ENCODE measurements at places on chromosomes 5 and 9.

GRCh38 chr5:92081958-92082712 is 699.0 kb upstream of the ARRDC3 start:
- DNase-seq: no peak

DNA sequence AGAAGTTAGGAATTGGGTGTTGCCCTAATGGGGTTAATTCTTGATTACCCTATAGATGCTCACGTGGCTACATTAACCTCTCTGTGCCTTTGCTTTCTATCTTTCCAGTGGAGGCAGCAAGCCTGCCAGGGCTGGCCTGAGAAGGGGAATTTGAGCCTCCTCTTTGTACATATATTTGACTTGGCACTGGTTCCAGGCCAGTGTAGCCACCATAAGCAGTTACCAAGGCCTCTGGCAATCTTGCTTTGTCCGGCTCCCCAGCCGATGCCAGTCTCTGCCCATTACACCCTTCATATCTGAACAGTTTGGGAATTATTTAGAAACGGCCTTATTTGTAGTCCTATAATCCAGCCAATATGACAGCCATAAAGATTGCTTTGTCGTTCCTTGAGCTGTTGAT is 58.6 kb upstream of the PPARGC1B start:
- no peak for DNase-seq

DNA sequence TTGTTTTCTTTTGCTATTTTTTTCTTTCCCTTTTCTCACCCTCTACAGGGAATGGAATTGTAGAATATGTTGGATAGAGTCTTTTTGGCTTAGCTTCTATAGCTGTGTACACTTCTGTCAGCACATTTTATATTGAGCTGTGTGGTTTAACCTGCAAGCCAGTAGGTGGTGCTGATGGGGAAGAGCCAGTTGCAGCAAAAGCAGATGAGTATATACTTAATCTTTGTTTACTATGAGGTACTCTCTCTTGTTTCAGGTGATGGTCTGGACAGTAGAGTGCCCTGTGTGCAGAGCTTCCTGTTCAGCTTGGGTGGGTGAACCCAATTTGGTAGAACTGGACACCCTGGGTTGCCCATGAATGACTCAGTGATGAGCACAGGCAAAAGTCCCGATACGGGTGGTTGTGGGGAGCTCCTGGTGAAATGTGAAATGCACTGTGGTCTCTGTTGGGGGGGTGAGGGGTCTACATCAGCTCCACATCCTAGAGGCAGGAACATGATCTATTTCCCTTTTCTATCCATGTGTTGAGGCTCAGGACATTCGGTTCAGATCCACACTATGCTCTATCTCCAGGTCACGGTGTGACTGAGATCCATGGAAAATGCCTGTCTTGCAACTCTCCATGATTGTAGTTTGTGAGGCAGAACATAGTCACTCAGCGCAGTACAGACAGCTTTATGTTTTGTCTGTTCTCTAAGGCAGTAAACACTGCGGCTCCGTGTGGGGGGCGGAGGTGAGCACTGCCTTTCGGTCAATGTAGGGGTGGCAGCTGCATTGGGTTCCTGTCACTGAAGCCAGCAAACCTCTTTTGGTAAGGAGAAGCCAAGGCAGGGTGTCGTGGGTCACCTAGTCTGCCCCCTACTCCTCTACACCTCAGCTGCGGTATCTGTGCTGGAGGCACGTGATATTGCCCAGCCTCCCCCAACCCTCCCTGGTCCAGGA is 353.2 kb downstream of the PRR16 start:
- DNase-seq: no peak

GRCh38 chr5:171578049-171578828 is 158.8 kb downstream of the FGF18 start:
- DNase-seq: no peak

DNA sequence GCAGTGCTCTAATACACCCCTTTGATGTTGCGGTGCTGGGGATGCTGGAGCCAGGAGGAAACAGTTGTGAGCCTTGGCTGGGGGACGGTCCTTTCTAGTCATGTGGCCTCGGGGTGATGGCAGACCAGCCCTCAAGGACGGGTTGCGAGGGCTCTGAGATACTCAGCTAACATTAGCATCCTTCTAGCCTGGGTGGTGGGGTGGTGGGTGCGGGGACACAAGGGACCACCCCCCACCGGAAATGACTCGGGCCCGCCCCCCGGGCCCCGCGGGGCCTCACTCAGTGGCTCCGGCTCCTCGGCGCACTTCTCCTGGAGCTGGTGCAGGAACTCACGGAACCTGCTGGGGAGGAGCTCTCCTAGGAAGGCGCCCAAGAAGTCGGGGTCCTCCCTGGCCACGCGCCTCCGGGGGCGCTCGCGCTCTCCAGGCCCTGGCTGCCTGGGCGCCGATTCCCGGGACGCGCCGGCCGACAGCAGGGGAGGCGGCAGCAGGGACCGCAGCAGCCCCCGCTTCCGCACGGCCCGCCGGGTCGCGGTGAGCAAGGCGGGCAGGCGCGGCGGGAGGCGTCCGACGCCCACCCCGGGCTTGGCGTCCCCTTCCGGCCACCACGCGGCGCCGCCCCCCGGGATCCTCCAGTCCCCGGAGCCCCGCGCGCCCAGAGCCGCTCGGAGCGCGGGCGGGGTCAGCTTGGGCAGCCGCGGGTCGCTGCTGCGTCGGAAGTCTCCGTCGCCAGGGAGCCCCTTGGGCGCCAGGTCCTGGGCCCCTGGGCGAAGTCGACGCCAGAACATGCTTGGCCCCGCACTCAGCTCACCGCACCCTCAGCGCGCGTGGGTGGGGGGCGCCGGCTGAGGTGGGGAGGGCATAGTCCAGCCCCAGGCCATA is 873 bp downstream of the C9orf50 start:
- DNase-seq: peak; percentile 69

GRCh38 chr5:79510638-79511037 is 3.3 kb downstream of the HOMER1 start:
- DNase-seq: no peak

- DNase-seq: no peak
These were observed 41.5 kb downstream of the TTLL11 start for GRCh38 chr9:122051351-122052321.

- DNase-seq: no peak
These were observed 210.5 kb downstream of the ELAVL2 start for GRCh38 chr9:23615569-23615968.

DNA sequence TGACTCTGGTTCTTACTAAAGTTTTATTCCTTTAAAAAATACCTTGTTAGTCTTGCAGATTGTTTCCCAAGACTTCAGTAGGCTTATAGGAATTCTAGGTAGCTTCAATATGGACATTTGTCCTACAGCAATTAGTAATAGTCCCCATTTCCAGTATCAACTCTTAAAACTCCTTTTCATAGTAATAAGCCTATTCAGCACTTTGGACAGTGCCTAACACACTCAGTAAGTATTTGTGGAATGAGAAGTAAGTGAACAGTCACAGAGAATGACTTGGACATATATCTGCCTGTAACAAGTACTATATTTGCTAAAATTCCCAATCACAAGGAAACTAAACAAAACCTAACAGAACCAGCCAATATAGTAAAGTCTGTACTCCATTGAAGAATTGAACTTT is 1291.8 kb upstream of the DMAC1 start:
- no peak for DNase-seq

DNA sequence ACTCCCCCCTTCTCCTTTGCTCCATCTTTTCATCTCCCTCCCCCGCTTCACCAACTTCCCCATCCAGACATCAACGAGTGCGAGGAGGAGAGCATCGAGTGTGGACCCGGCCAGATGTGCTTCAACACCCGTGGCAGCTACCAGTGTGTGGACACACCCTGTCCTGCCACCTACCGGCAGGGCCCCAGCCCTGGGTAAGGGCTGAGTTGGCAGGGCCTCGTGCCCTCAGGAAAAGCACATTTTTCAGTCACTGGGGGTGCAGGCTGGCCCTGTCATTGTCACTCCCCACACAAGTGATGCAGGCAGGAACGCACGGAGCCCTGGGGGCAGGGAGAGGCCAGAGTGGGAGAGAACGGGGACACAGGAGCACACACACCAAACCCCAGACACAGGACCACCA is 12.4 kb upstream of the ASS1 start:
- DNase-seq: no peak

DNA sequence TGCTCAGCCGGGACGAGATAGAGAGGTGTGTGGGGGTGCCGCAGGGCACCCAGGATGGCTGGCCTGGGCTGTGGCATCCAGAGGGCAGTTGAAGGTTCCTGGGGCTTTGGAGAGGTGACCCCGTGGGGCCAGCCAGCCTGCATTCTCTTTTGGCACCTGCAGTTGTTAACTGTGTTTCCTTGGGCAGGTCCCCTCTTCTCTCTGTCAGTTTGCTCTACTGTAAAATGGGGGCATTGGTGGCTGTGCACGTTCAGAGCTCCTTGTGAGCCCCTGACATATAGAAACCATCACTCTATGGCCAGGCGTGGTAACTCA is 8.5 kb downstream of the ZDHHC12 start:
- no peak for DNase-seq

GRCh38 chr5:10663489-10664179 is 97.4 kb downstream of the DAP start:
- no peak for DNase-seq

- no peak for DNase-seq
These were observed 140.0 kb downstream of the PBX3 start for GRCh38 chr9:125887172-125887571.

- DNase-seq: no peak
These were observed 47.7 kb downstream of the RXRA start for GRCh38 chr9:134373953-134374300.

DNA sequence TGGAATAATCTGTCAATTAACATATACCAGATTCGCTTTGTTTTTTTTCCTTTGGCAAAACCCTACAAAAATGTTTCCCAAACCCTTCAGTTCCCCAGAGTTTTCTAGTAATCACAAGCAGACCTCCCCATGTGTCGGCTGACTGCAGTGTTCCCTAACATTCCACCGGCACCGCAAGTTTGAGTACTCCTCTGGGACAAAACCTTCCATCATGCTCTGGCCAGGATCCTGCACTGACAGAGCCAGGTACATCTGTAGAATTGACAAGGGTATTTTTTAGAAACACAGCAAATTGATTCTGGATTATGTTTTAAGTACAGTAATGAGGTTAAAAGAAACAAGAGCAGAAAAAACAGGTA is 174.7 kb downstream of the GAS1 start:
- no peak for DNase-seq

DNA sequence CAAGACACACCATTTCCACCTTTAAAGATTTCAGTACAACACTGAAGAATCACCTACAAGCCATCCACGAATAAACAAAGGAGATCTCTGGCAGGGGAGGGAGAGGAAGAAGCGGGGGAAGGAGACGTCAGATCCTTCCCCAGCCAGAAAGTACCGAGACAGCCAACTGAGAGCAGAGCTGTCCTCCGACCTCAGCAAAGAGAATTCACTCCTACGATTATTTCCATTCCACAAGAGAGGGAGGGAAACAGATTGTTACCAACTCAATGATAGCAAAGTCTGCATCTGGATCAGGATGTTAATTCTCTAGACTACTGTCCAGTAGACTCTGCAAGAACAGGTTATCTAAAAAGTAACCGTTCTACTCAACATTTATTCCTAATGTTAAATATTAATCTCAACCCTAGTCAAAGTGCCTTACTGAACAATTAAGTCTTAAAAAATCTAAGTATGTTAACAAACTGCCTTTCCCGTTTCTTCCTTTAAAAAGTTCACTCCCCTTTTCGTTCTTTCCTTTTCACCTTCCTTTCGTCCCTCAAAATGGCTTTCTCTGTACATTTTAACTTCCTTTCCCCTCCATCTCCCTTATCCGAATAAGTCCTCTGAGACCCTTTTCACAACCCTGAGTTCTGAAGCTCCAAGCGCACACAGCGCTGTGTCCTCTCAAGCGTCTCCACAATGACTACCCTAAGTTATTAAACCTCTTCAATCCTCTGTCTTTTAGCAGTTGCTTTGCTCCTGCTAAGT is 1.4 kb downstream of the CHD1 start:
- no peak for DNase-seq

DNA sequence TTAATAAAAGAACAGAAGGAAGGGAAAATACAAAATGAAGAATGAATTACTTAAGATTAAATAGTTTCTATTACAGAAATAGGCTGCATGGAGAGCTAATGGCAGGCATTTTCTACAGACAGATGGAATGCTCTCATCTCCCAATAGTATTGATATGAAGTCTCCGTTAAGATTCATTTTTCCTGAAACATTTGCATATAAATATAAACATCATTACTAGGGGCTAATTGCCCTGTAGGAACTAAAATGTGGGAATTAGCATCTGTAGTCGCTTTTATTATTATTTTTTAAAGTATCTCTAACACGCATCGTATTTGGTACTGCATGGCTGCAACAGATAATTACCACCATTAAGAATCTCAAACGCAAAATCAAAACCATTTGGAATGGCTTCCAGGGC is 2275.5 kb downstream of the MAT2B start:
- DNase-seq: no peak
